IMR-90 (cell line): ENCODE measurements at places on chromosomes 6 and 20. TPM values are rescaled to one million over a fixed set of nuclear protein-coding genes. Genes with fewer than 3 reads are reported as not detected.
A peak's percentile ranks its signal among the peaks of the same experiment; 100 is the strongest.

DNA sequence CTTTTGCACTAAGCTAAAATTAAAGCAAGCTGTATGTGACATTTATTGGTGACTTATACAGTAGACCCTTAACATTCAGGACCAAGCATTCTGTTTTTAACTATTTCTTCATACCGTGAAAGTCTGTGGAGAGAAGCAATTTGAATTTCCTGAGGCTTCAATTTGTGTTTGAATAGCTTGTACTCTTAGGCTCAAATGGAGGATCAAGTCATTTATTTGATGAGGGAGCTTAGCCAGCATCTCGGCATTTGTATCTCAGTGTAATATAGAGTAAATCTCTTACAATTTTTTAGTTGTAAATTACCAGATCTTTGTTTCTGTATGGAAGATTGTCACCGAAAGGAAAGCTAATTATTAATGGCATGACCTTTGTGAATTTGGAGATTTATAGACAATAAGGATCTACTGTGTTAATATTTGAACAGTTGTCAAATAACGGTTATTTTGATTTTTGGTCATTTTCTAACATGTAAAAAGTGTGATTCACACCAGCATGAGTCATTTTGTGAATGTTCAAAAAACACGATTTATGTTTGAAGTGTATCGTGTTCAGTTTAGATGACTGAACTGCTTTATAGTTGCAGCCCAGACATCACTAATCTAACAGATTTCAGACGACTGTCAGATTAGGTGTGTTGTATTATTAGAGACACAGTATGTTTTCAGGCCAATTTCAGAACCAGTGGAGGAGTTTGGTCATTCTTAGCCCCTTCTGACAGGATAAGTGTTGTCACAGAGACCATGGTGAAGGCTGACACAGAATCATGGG, 332.9 kb downstream of the CDKAL1 start:
- peak; percentile 68 for DNase-seq

GRCh38 chr20:45967551-45968080, 4.4 kb downstream of the ZNF335 start:
- no peak for DNase-seq

DNA sequence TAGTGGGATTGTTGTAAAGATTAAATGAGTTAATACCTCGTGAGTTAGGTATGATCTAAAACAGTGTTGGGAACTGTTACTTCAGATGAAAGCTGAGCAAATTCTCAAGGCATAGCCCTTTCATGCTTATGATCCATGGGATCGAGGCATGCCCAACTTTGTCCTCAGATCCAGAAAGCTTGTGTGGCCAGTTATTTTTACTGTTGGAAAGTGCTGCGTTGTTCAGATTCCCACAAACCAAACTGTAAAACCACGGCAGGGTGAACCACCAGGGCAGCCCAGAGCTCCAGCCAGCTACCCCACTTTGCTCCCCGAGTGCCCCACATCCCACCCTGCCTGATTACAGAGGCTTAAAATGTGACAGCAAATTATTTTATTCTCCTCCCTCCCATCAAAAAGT, 139.3 kb upstream of the RIN2 start:
- no peak for DNase-seq

DNA sequence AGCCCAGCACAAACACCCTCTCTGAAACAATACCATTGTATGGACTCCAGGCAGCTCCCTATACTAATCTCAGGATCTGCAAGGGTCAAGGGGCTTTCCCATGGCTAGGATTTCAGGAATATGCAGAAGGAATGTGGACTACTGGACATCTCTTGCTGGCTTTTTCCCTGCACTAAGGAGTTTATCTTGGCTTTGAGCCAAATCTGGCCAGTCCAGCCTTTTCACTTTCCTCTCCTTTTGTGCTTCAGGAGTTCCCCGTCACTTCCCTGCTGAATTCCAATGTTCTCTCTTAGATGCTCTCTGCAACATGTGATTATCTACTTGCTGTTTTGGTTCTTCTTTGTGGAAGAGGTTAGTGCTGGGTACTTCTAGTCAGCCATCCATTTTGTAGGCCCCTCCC, 568.2 kb downstream of the HDGFL1 start:
- peak; percentile 49 for DNase-seq

DNA sequence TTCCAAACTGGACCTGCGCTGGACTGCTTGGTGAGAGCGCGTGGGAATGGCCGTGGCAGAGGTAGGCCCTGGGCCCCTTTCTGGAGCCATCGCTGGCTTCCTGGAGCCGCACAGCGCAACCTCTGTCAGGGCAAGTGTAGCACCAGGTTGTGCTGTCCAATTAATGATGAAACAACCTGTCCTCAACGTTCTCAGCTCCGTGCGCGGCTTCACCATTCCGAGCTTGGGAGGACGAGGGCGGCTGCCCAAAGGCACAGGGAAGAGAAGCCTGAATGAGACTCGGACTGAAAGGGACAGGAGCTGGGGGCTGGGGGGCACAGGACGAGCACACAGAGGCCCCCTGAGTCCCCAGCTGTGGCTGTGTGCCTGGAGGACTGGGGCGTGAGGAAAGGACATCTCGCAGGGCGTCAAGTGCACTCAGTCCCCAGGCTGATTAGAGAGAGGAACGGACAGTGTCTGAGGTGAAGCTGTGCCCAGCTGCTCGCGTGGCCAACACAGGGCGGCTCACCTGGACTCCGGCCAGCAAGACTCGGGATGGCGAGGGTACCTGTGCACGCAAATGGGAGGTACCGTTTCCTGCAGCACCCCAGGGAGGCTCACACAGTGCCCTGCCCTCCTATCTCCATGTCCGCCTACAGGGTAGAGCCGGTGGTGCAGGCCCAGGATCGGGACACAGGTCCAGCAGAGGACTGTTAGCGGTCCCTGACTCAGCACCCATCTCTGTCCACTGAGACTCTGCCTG, 403.3 kb downstream of the TAF4 start:
- DNase-seq, result no peak

- DNase-seq, result no peak
These were observed 117.2 kb downstream of the BANF2 start for GRCh38 chr20:17816804-17817587.

The PRIM2 gene
- 37.5 and 50.5 TPM in 2 replicates for total RNA-seq

The B3GAT2 gene
- not detected in 2 replicates for total RNA-seq

The ZNF184 gene
- 8.1 and 10.6 TPM in 2 replicates for total RNA-seq

The CST4 gene
- not detected in 2 replicates for total RNA-seq

The FHL5 gene
- not detected in 2 replicates for total RNA-seq
